Calu3 (cell line): ENCODE measurements at places on chromosomes 2 and 18.

- no peak for DNase-seq
Observed at GRCh38 chr2:62657783-62658182, 47.7 kb upstream of the EHBP1 start.

DNA sequence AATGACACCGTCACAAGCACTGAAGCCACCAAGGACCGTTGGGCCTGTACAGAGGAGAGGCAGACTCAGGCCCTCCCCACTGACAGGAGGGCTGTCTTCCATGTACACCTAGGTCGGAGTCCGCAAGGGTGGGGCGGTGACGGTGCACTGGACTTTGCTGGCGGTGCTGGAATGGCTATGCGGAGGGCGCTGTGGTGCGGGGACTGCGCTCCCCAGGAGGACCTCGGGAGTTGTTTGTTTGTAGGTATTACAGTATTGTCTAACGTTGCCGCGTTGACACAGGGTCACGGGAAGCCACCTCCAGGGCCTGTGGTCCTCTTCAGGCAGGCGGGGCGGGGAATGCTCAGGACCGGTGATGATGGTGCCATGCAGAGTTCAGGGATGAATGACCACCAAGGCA, 126.2 kb downstream of the TPO start:
- DNase-seq = no peak

DNA sequence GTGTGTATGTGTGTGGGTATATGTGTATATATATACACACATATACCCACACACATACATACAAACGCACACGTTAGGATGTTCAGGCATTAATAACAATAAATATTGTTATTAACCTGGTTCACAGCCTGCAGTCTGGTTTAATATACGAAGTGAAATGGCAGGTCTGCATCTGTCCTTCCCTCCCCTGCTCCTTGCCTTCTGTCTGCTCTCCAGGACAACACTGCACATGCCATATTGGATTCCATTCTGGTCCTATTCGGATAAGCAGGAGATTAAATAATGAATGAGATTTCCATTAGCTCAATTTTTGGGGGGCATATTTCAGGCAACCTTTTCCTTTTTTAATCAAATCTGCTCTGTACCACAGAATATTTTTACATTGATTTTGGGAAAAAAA, 158.0 kb downstream of the CELF4 start:
- no peak for DNase-seq

- no peak for DNase-seq
Observed at GRCh38 chr2:3656762-3657721, 958 bp upstream of the ALLC start.

DNA sequence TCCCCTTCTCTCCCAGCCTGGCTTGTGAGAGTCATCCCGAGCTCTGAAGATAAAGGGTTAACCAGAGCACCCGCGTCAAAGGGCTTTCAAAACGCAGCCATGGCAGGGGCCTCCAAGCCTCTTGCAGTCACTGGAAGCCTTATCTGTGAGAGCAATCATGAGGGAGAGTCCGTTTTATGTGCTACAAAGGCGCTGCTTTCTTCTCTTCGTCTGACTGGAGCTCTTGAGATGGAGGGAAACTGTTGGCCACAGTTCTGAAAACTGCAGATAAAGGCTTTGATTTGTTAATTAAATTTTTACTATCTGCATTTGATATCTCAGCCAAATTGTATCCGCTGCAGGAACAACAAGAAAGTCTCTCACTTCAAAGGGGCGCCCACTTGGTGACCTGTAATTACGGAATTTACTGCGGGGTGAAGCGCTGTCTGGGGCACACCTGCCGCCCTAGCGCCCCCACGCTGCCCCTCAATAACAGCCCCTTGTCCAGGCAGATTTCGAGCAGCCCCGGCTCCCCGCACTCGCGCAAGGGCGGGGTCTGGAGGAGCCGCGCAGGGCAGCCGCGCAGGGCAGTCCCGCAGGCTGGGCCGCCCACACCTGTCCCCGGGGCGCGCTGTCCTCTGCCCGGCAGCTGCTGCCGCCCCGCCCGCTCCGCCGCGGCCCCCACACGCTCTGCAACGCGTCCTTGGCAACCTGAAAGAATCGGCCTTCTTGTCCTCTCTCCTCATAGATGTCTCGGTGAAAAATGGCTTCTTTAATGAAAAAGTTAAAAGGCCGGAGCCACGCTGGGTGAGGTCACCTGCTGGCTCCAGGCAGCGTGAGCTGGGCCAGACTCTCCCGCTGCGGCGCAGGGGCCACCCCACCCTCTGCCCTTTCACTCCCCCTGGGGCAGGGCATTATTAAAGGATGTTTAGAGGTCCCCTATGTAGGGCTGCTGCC, 217.9 kb downstream of the VAPA start:
- peak; percentile 24 for DNase-seq

- DNase-seq = no peak
Observed at GRCh38 chr2:148298196-148298595, 277.3 kb downstream of the MBD5 start.

- no peak for DNase-seq
Observed at GRCh38 chr2:170139276-170139967, 38.5 kb upstream of the MYO3B start.

GRCh38 chr18:62085756-62086155, 101.1 kb downstream of the PIGN start:
- DNase-seq = no peak

- DNase-seq = peak; percentile 82
Observed at GRCh38 chr2:216636551-216637450, 3.6 kb downstream of the IGFBP2 start.

DNA sequence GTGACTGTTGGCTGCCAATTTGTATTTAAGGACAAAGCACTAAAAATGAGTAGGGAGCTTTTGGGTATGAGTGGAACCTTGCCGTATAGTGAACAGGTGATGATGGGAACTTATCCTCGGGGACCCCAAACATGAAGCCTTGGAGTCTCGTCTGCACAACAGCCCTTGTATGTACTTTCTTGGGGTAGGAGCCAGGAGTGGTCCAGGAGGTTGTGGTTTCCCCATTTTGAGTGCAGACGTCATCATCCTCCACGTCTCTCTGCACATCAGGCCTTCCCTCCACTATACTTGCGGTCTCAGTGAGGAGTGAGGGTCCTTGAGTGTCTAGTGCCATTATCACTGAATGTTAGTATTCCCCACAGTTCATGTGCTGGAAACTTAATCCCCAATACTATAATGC, 101.5 kb upstream of the HS6ST1 start:
- DNase-seq = no peak

- no peak for DNase-seq
Observed at GRCh38 chr2:218218268-218219185, 1.5 kb downstream of the ARPC2 start.

GRCh38 chr18:44625386-44625785, 55.3 kb upstream of the SETBP1 start:
- DNase-seq = no peak
